ENCODE measurements at places on chromosomes 3 and 15.

DNA sequence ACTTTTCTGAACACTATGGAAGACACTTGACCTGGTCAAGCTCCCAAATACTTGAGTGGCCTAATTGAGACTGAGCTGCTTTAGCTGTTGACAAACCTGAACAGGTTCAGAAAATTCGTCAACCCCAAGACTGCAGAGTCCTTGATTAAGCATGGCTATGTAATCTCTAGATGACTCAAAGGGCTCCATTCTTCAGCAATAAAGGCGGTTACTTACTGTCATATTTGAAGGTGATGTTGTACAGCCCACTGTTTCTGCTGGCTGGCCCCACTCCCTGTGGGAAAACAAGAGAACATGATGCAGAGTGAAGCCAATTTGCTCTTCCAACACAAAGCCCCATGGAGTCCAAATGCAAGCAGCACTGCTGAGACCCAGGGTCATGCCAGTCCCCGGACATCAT lies 45.1 kb downstream of the IL17RD start:
- no peak for DNase-seq

DNA sequence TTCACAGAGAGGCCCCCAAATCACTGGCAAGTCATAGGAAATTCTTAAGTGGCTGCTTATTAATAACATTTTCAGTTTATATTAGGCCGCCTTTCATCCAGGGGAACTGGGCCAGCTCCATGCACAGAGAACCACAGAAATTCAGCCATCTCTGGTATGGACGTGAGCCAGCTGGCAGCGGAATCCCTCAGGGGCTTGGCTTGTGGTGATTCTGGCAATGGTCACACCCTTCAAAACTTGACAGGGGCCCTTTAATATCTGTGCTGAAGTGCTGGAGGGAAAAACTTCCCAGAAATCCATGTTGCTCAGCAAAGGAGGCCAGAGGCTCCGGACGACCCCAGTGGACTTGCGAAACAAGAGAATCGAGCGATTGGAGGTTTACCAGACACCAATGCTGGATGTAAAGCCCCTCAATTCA lies 11.3 kb downstream of the PRICKLE2 start:
- no peak for DNase-seq

DNA sequence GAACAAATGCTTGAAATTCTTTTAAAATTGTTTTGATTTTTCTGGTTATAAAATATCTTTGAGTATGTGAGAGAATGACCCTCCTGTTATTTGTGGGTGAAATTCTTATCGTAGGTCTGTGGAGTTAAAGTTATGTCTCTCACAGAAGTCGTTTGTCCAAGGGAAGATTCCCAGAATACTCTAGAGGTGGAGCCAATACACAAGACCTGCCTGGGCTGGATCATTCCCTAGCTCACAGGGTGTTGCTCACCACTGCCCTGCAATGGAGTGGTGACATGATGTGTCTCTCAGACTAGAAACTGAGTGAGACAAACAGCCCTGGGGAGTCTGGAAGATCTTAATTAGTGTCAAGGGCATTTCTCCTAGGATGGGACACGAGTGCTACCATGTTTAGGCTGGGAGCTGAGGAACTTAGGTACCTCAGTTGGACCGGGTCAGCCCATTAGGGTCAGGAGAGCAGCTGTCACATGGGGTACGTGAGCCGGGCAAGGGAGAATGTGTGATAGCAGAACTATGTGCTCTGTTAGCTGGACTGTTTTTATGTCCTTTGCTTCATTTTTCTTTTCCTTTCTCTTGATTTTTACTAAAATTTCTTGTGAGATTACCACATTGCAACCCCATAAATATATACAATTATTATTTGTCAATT lies 53.6 kb upstream of the MYO5C start:
- no peak for DNase-seq

- no peak for DNase-seq
Measured at GRCh38 chr15:31869686-31870307, 160.5 kb upstream of the CHRNA7 start.

DNA sequence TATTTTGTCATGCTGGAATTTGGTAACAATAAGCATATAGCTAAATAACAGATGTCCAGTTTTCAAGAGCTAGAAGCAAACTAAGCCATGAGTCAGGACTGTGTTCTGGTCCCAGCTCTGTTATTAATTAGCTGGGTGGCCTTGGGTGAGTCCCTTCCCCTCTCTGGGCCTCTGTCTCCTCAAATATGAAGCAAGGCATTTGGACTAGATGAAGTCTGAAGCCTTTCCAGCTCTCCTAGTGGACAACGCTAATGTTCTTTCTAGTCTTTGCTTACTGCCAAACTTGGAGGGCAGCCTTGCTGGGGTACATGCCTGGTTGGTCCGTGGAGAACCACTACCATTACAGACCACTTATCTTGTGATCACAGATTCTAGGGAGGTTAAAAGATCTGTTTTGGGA lies 127.6 kb downstream of the DUT start:
- DNase-seq, result no peak

DNA sequence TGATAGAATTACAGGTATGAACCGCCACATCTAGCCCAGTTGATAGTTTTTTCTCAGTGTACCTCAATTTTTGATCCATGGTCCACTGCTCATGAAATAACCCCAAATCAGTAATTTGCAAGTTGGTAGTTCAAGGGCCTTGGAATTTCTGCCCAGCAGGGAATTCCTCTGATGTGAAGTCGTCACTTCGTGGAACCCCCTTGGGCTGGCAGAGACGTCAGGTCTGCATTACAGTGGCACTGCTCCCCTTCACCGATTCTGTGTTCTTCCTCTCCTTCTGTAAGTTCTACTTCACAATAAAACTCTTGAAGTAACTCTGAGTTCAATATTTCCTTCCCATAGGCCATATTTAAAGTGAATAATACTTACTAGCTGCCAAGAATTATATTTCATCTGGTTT lies 881.0 kb downstream of the OTOL1 start:
- DNase-seq, result no peak

- DNase-seq, result no peak
Measured at GRCh38 chr3:63400246-63400860, 122.2 kb downstream of the SYNPR start.

GRCh38 chr3:42712688-42713372 lies 10.2 kb upstream of the HHATL start:
- no peak for DNase-seq

GRCh38 chr15:45634432-45635190 lies at the start of gene SQOR:
SQOR (plus strand) TSS chr15:45635029; CDS start chr15:45658924, 23,895 bp downstream.
- peak; percentile 50 for DNase-seq

GRCh38 chr3:98359993-98360675 lies 6.5 kb downstream of the OR5K4 start:
- DNase-seq, result no peak

GRCh38 chr3:195123281-195123691 lies 147.7 kb downstream of the XXYLT1 start:
- no peak for DNase-seq

DNA sequence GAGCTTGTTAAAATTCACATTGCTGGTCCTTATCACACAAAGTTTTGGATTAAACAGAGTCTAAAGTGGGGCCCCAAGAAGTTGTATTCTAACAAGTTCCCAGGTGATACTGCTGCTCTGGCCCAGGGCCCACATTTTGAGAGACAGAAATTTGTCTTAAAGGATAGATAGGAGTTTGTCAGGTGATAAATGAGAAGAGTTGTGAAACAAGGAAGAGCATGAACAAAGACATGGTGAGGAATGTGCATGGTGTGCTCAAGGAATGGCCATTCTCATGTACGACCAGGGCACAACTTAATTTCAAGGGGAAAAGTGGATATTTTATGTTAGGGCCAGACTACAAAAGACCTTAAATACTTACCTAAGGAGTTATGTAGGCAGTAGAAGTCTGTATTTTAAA lies 75.6 kb downstream of the GPR156 start:
- DNase-seq, result no peak

GRCh38 chr3:40465111-40465407 lies 7.9 kb downstream of the RPL14 start:
- no peak for DNase-seq

GRCh38 chr3:152779653-152780052 lies 55.3 kb upstream of the P2RY1 start:
- no peak for DNase-seq

DNA sequence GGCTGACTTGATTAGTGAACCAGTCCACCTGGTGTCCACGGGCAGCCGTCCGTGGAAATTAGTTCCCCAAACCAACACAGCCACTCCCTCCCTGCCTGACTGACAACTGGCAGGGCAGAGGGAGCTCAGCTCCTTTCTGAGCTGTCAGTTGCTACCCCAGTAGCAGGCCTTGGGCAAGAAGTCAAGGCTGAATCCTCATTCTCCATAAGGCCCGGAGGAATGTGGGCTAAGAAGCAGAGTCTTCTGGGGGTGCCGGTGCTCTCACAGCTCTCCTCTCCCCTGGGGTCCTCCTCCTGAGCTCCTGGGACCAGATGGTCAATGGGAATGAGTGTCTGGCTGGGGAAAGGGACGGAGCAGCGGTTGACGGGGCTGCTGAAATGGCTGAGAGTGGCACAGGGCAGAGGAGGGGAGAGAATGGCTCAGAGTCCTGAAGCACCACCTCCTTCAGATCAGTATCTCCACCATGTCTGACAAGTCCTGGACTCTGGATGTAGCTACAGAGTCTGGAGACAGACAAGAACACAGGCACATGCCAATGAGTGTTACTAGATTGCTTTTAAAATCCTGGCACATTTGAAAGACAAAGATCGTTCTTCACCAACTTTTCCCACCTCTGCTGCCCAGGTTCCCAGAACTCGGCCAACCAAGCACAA lies 16.9 kb downstream of the AMOTL2 start:
- DNase-seq, result no peak

GRCh38 chr3:197454014-197454413 lies 101.8 kb downstream of the BDH1 start:
- DNase-seq, result no peak

- no peak for DNase-seq
Measured at GRCh38 chr3:29144807-29145206, 136.1 kb upstream of the RBMS3 start.

GRCh38 chr15:98815207-98815606 lies 166.9 kb downstream of the IGF1R start:
- no peak for DNase-seq

- no peak for DNase-seq
Measured at GRCh38 chr15:69893863-69894262, 203.9 kb downstream of the TLE3 start.

- no peak for DNase-seq
Measured at GRCh38 chr3:183904833-183905780, 20.4 kb upstream of the PARL start.

GRCh38 chr15:78402061-78402610 lies 35.9 kb upstream of the IREB2 start:
- no peak for DNase-seq

- DNase-seq, result no peak
Measured at GRCh38 chr3:144109944-144110343, 138.3 kb downstream of the DIPK2A start.

GRCh38 chr3:17894434-17895060 lies 152.1 kb upstream of the TBC1D5 start:
- peak; percentile 10 for DNase-seq

GRCh38 chr3:127196002-127196401 lies 3.1 kb downstream of the PRR23E start:
- no peak for DNase-seq

DNA sequence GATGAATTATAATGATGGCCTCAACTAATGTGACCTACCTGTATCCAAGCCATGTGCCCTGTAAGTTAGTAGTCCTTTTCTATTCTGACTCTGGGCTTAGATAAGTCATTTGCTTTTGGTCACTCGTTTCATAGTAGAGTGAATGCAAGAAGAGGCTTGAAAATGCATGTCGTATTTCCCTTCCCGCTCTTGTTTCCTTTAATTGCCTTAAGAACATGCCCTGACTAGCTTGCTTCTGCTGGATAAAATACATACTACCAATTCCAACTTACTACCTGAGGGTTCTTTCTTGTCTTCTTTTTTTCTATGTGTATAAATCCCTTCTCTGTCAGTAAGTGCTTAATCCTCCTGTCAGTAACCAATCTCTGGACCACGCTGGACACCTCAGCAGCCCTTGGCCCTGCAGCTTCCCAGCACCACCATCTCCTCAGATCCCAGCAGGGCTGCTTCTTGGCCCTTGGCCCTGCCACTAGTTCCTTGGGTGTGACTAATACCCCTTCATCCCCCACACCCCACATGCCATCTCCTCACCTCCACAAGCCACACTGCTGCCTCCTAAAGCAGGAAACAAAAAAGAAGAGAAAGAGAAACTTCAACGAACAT lies 771.7 kb downstream of the IGSF11 start:
- DNase-seq, result no peak

GRCh38 chr3:56297281-56297840 lies 170.9 kb downstream of the ERC2 start:
- no peak for DNase-seq

DNA sequence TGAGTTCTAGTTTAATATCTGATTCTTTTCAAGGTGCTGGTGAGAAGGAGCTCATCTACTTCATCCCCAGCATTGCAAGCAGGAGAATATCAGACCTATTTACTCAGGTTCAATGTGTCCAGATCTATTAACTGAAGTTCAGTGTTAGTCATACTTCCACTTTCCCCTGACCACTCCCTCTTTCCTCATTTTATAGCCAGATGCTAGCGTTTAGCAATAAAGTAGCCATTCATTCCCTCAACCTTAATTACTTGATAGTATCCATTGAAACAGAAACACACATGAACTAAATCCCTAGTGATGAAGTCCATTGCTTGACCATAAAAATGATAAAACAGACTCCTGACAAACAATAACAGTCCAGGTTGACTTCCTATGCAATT lies 60.0 kb downstream of the RPL22L1 start:
- DNase-seq, result no peak

GRCh38 chr3:179069762-179070390 lies 1.7 kb downstream of the ZMAT3 start:
- no peak for DNase-seq

DNA sequence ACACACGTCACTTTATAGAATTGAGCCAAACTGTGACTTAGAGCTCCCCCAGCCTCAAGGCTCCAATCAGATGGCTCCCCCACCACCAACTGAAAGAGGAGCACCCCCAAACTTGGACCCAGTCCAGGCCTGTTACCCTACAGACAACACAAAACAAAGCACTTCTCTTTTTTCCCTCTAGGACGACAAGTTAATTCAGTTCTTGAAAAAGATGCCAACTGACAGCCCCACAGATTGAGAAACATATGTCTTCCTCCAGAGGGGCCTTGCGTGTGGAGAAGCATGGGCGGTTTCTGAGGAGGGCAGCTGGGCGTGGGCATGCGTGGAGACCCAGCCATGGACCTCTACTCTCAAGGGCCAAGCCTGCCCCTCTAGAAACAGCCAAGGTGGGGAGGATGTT lies 229.5 kb downstream of the SHQ1 start:
- no peak for DNase-seq

- no peak for DNase-seq
Measured at GRCh38 chr3:43256714-43257461, 29.5 kb upstream of the SNRK start.

- DNase-seq, result no peak
Measured at GRCh38 chr3:10518506-10519150, 13.2 kb upstream of the ATP2B2 start.

- no peak for DNase-seq
Measured at GRCh38 chr3:181534781-181535221, 176.9 kb upstream of the SOX2 start.

- no peak for DNase-seq
Measured at GRCh38 chr3:13831386-13831996, 48.4 kb downstream of the WNT7A start.

GRCh38 chr3:177694316-177694715 lies 497.0 kb upstream of the TBL1XR1 start:
- DNase-seq, result no peak

GRCh38 chr15:91887321-91887720 lies 33.8 kb downstream of the SLCO3A1 start:
- no peak for DNase-seq
